ENCODE measurements at places on chromosomes 2 and 18.

DNA sequence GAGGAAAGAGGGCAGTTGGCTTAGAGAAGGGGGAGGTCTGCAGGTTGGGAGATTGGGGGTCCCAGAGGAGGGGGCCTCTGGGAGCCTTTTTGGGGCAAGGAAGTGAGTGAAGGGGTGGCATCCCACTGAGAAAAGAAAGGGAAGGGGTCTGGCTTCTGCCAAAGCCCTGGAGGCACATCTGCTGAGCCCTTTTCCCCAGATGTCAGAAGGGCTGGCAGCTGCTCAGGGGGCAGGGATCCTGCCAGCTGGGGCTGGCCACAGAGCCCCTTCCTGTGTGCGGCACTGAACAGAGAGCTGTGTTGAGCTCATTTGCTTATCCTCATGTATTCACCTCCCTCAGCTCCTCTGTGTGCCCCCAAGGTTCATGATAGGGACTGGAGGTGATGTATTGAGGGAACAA, 54.5 kb downstream of the APOB start:
- DNase-seq, result no peak

DNA sequence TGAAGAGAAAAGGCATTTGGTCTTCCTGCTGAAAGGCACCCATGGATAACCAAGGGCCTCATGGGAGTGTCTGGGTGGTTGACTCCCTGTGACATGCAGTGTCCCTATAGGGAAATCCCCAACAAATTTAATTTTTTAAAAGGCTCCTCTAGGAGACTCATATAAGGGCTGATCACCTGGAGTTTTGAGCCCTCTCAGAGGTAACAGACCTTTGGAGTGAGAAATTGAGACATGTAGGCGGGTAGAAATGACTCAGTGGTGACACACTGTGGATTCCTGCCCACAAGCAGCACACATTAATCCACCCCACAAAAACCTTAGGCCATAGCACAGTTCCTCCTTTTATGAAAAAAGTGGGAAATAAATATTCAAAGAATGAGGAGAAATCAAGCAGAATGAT, 557.0 kb upstream of the CNTNAP5 start:
- DNase-seq, result no peak

- no peak for DNase-seq
These were observed 322.5 kb downstream of the LPIN1 start for GRCh38 chr2:12068796-12069538.

DNA sequence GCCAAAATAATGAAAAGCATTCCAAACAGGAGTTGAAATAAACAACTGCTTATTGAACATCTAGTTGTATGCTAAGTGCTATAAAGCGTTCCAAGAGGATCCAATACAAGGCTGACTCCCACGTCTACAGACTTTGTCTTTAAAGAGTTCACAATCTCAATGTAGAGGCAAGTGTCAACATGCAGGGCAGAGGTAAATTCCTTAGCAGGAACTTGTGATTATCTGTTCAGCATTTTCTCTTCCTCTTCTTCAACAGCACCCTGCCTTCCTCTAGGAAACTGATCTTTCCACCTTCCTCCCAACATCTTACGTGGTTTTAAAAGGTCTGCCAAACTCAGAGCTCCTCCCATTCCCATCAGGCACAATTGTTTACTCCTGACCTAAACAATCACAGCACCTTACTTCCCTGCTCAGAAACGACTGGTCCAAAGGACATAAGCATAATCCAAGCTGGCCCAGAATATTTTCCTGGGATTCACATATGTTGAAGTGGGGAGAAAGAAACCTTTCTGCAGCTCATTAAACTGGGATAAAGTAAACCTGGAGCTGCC, 83.9 kb downstream of the ITSN2 start:
- no peak for DNase-seq

- DNase-seq, result peak; percentile 28
These were observed 144.4 kb downstream of the GFPT1 start for GRCh38 chr2:69242651-69243051.
